ENCODE measurements at places on chromosomes 3 and 15. TPM values are rescaled to one million over a fixed set of nuclear protein-coding genes. Genes with fewer than 3 reads are reported as not detected.

AGBL1 gene
- polyA plus RNA-seq = not detected

CLDN16 gene
- polyA plus RNA-seq = not detected

KIF9 gene
- polyA plus RNA-seq = 4.4 TPM

SPSB4 gene
- not detected for polyA plus RNA-seq

CCR5 gene
- polyA plus RNA-seq = 5.5 TPM

RNF13 gene
- polyA plus RNA-seq = 136 TPM

SCAMP5 gene
- not detected for polyA plus RNA-seq

GP9 gene
- polyA plus RNA-seq = not detected

ISLR2 gene
- polyA plus RNA-seq = not detected

HRG gene
- not detected for polyA plus RNA-seq

GPR62 gene
- polyA plus RNA-seq = not detected

BHLHE40 gene
- 33.0 TPM for polyA plus RNA-seq

NANOGP8 gene
- polyA plus RNA-seq = not detected

SHISA5 gene
- polyA plus RNA-seq = 434 TPM

ARPIN gene
- not detected for polyA plus RNA-seq

MYL3 gene
- not detected for polyA plus RNA-seq

PLA2G4D gene
- polyA plus RNA-seq = not detected

SPTBN5 gene
- 0.03 TPM for polyA plus RNA-seq

RTP3 gene
- not detected for polyA plus RNA-seq

RPL29 gene
- polyA plus RNA-seq = 967 TPM

GOLGA8R gene
- not detected for polyA plus RNA-seq

ZNF639 gene
- 70.1 TPM for polyA plus RNA-seq

KNG1 gene
- polyA plus RNA-seq = not detected

All from CD4-positive, alpha-beta memory T cell (primary cell).